ENCODE measurements at places on chromosomes 1 and 21.
A peak's percentile ranks its signal among the peaks of the same experiment; 100 is the strongest.

- no peak for DNase-seq
Measured at GRCh38 chr1:7389906-7390603, 381.0 kb upstream of the VAMP3 start.

GRCh38 chr1:67689267-67690017, 4.4 kb downstream of the GADD45A start:
- DNase-seq, result no peak

DNA sequence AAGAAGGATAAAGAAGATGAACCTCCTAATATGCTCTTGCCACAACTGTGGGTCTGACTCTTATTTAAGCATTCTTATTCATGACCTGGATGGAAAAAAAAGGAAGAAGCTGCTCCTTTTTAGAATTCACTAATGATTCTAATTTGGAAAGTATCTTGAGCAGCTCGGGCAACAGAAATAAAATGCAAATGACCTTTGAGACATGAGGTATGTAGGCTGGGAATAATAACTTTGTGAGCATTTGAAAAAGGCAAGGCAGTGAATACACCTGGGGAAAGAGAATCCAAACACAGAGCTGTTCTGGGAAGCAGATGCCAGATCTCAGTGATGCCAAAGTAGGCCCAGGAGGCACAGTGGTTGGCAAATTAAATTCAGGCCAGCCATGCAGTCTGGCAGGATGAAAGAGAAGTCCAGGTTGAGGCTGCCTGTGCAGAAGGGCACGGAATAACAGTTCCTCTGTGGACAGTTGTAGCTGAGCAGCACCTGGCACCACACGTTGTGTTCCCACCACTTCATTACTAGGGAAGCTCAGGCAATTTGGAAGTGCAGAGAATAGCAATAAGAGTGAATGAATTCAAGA, 320.8 kb upstream of the ST6GALNAC5 start:
- no peak for DNase-seq

GRCh38 chr1:48908606-48909005, 131.9 kb upstream of the BEND5 start:
- no peak for DNase-seq

DNA sequence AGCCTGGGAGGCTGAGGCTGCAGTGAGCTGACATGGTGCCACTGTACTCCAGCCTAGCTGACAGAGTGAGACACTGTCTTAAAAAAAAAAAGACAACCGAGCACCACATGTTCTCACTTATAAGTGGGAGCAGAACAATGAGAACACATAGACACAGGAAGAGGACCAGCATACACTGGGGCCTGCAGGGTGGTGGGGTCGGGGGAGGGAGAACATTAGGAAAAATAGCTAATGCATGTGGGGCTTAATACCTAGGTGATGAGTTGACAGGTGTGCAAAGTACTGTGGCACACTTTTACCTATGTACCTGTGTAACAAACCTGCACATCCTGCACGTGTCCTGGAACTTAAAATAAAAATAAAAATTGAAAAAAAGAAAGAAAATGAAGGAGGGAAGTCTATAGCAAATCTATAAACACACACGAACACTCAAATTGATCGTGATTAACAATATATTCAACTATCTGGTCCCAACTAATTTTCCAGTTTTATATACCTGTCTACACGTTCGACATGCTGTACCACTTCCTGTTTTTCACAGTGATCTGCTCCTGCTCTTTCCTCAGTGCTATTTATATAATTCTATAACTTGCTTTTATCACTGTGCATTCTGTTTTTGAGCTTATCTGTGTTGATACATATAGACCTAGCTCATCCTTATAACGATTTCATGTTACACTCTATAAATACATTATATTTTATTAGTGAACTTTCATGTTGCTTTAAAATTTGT, 27.2 kb downstream of the AK5 start:
- no peak for DNase-seq

GRCh38 chr1:70205071-70205433, 327 bp downstream of the LRRC40 start:
- no peak for DNase-seq

DNA sequence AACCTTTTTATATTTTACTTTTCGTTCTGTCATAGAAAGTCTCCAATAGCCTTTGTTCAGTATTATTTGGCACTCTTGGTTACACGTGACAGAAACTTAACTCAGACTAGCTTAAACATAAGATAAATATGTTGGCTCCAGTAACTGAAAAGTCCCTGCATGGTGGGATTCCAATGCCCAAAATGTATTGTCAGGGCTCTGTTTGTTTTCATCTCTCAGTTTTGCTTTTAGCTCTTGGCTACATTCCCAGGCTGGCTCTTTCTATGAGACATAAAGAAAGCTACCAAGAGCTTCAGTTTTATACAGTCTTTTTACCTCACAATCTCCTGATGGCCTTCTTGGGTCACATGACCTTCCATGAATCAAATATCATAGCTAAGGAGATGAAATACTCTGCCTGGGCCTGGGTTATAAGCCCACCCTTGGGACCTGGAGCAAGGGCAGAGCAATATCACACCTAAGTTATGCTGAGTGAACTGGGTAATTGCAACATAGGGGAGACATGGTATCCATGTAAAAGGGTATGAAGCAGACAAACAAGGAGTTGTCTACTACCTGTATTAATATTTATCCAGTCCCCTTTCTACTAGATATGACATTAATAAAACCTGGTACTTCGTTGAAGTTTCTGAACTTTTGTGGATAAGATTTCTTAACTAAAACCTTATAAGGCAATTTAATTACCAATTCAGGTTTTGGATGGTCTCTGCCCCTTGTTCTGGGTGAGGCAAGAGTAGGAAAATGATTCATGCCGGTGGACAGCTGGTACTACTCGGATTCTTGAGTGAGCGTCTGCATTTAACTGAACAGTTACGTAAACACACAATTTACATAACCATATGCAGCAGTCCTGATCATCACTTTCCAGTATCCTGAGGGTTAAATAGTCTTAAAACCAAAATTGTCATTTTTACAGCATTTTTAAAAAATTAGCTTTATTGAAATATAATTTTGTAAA, 442.3 kb downstream of the GPATCH2 start:
- DNase-seq, result no peak

DNA sequence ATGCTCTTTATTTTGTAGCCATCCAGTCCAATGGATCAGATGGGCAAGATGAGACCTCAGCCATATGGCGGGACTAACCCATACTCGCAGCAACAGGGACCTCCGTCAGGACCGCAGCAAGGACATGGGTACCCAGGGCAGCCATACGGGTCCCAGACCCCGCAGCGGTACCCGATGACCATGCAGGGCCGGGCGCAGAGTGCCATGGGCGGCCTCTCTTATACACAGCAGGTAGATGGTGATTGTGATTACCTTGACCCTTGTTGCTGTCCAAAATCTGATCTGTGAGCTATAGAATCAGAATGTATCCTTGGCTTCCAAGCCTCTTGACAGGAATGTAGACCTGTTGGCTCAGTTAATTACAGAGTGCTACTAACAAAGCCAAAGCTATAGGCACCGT, 33.8 kb downstream of the ARID1A start:
- no peak for DNase-seq

DNA sequence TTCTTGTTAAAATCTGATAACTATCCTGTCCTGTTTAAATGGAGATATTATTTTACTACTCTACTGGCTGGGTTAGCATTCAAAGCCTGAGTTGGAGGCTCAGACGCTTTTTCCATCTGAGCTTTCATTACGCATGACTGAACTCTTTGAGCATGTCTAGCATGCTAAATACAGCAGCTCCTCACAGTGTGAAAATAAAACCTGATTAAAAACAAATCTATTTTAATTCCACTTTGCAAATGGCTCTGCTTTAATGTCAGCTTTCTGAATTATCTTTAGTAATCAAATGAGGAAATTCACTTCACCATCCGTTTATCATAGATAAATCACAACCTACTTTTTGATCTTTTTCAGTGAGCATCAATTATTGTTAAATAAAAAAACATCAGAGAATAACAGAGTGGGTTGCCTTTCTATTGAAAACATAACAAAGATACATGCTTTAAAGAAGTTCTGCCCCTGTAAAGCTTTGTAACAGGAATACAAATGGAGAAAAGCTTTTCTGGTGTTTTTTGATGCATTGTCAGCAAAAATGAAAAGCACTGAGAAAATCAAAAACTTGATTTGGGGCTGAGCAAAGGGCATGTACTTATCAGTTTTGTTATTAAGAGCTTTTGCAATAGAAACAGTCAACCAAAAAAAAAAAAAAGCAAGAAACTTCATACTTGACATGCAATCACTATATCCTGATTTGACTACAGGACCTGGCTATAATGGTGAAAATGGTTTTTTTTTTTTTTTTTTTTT, 3.5 kb upstream of the SPEN start:
- peak; percentile 17 for DNase-seq

GRCh38 chr1:168736520-168736919, 7.5 kb upstream of the DPT start:
- DNase-seq, result no peak

DNA sequence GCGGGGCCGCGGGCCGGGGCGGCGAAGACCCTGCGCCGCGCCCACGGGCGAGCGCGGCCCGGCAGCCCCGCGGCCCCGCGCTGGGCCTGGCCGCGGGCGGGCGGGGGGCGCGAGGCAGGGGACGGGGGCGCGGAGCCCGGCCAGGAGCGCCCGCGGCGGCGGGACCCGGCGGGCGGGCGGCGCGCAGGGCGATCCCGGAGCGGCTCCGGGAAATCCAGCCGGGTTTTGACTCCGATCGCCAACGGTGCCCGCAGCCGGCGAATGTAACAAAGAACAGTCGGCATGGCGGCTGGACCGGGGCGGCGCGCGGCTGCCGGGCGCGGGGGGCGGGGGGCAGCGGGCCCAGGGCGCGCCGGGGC, 334 bp downstream of the PRDM15 start:
- DNase-seq, result peak; percentile 76

DNA sequence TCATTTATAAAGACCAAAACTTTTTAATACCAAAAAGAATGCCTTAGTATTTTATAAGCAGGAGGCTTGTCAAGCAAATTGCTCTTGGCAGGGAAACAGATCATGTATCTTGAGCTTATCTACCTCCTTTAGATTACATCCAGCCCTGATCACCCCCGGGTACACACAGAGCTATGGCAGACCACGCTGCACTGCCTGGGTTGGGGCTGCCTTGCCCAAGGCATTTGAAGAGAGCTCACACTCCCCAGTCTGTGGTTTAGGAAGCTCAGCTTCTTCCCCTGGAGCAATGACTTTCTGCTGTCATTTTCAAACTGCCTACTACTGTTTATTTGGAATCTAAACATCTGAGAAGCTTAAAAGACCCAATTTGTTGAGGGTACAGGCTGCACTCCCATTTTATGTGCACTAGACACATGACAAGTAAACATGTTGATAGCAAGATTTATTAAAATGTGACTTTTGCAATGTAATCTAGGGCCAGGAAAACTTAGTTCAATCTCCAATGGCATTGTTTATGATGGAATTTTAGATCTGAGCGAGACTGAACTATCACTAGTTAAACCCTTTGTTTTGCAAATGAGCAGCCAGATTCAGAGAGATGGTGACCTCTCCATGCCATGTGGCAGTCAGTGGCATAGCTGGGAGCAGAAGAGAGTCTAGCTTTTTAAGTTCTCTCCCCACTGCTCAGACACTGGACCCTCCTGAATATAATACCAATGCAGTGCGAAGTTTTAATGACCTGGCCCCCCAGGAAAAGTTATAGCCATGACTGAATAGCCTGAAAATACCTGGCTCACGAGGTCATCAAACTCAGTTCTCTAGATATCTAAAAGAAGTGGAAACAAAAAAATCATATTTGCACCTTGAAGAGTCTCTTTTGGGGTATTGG, 214.9 kb downstream of the HLX start:
- DNase-seq, result no peak

DNA sequence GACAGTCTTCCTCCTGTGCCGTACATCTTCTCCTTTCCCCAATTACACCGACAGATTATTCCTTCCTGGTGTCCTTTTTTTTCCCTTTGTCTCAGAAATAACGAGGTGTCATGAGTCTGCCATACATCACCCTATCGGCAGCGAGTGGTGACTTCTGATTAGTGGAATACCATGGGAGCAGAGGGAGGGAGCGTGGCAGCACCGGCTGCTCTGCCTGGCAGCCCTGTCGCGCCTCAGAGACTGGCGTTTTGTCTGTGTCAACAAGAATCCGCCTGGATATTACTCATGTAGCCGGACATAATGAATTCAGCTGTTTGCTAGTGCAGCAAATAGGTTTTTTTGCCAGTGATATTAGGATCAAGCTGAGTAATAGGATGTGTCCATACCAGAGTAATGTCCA, 51.8 kb downstream of the UTP25 start:
- DNase-seq, result no peak

- no peak for DNase-seq
Measured at GRCh38 chr1:75449998-75450397, 160.9 kb downstream of the SLC44A5 start.

All from anterior cingulate cortex (tissue), 58 donors.